Heart left ventricle (tissue), 16 donors: ENCODE measurements at places on chromosomes 4 and X. TPM values are rescaled to one million over a fixed set of nuclear protein-coding genes. Genes with fewer than 3 reads are reported as not detected.

The PCDH10 gene
- total RNA-seq: not detected

- no peak overlapping the region for H3K4me3 ChIP-seq
- no peak overlapping the region for H3K27ac ChIP-seq
- no peaks in the 10 kb centered on the region for H3K27me3 ChIP-seq
- no peaks in the 10 kb centered on the region for H3K36me3 ChIP-seq
- no peak for DNase-seq
Measured at GRCh38 chrX:103503163-103503852, 16.0 kb downstream of the RAB40A start.

DNA sequence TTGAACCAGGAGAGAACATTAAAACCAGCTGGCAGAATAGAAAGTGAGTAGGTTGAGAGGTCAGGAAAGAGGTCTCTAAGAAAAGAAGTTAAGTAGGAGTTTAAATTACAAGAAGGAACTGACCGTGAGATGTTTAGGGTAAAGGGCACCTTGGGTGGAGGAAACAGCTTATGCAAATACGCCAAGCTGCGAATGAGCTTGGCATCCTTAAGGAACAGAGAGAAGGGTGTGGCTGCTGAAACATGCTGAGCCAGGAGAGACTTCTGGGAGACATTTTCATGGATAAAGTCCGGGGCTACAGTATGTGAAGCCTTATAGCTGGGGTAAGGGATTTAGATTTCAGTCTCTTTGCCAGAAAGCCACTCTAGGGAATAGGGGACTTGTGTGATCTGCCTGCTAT is 249.1 kb downstream of the KCNIP4 start:
- H3K36me3 ChIP-seq: no peaks in the 10 kb centered on the region
- no peaks in the 10 kb centered on the region for H3K4me1 ChIP-seq
- no peak for DNase-seq
- H3K27me3 ChIP-seq: no peaks in the 10 kb centered on the region

DNA sequence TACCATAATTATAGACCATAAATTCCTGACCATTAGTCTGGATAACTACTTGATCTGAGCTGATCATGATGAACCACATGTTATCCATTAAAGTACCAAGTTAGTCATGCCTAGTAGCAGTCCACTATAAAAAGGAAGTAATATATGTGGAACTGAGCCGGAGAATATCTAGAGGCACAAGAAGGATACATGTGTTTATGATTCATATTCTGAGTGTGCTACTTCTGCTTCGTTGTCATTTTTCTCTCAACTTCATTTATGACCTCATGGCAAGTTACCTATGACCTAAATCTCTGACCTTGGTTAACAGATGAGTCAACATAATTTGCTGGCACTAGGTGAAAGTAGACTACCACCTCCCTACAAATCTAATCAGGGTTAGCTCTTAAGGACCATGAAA is 56.5 kb upstream of the ANKRD17 start:
- no peak overlapping the region for H3K4me3 ChIP-seq
- no peaks in the 10 kb centered on the region for H3K4me1 ChIP-seq
- H3K36me3 ChIP-seq: no peaks in the 10 kb centered on the region
- DNase-seq: no peak
- H3K27ac ChIP-seq: no peak overlapping the region

DNA sequence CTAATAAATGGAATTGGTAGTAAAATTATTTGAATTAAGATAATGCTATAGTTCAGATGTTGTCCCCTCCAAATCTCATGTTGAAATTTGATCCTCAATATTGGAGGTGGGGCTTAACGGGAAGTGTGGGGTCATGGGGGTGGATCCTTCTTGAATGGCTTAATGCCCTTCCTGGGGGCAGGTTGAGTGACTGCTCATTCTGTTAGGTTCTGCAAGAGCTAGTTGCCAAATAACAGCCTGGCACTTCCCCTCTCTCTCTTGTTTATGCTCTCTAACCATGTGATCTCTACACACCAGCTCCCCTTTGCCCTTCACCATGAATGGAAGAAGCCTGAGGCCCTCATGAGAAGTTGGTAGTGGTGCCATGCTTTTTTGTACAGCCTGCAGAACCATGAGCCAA is 724.8 kb upstream of the FTHL17 start:
- no peak overlapping the region for H3K4me3 ChIP-seq
- H3K27me3 ChIP-seq: no peaks in the 10 kb centered on the region
- no peak overlapping the region for H3K27ac ChIP-seq
- H3K36me3 ChIP-seq: no peaks in the 10 kb centered on the region

GRCh38 chr4:188779581-188779980 is 640.3 kb downstream of the TRIML1 start:
- no peak overlapping the region for H3K27ac ChIP-seq
- no peaks in the 10 kb centered on the region for H3K4me1 ChIP-seq
- no peak overlapping the region for H3K4me3 ChIP-seq
- H3K27me3 ChIP-seq: no peaks in the 10 kb centered on the region
- no peaks in the 10 kb centered on the region for H3K36me3 ChIP-seq

The HSFX4 gene
- not detected for total RNA-seq

GRCh38 chr4:39613093-39613656 is 25.5 kb downstream of the SMIM14 start:
- no peak for DNase-seq
- H3K4me1 ChIP-seq: peaks cover 10% of the 10 kb centered on the region
- H3K27me3 ChIP-seq: no peaks in the 10 kb centered on the region
- H3K27ac ChIP-seq: no peak overlapping the region

The SPRY1 gene
- 84.8 TPM for total RNA-seq

The DUSP21 gene
- not detected for total RNA-seq

DNA sequence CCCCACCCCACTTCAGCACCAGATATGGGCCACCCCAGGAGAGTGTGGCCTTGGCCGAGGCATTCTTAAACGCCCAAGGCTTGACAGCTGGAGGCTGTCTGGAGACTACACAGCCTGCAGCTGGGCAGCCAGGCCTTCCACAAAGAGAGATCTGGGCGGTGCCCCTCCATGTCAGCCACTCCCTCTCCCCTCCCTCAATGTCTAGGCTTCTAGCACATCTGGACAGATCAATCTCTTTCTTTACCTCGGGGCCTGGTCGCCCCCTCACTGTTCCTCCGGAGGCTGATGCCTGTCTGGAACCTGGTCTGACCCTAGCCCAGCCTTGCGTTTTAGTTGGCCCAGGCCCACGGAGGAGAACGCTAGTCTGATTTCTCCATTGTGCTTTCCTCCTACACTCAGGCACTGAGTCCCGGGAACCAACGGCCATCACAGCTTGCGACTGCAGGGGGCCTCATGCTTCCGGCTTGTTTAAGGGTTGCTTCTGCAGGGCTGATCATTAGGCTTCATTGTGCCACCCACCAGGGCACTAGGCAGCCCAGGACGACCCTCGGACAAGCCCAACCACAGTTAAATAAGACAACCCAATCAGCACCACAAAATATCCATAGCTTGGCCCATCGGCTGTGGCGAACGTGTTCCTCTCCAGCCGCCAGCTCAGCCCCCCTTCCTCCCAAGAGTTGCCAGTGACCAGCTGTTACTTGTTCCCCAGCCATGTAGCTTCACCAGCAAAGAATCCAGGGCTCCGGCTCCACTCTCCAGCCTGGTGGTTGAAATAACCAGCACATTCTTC is 200.6 kb downstream of the BCOR start:
- no peaks in the 10 kb centered on the region for H3K36me3 ChIP-seq
- no peaks in the 10 kb centered on the region for H3K27me3 ChIP-seq
- peak; percentile 49 for DNase-seq
- no peak overlapping the region for H3K27ac ChIP-seq

The MAGEA6 gene
- total RNA-seq: not detected

DNA sequence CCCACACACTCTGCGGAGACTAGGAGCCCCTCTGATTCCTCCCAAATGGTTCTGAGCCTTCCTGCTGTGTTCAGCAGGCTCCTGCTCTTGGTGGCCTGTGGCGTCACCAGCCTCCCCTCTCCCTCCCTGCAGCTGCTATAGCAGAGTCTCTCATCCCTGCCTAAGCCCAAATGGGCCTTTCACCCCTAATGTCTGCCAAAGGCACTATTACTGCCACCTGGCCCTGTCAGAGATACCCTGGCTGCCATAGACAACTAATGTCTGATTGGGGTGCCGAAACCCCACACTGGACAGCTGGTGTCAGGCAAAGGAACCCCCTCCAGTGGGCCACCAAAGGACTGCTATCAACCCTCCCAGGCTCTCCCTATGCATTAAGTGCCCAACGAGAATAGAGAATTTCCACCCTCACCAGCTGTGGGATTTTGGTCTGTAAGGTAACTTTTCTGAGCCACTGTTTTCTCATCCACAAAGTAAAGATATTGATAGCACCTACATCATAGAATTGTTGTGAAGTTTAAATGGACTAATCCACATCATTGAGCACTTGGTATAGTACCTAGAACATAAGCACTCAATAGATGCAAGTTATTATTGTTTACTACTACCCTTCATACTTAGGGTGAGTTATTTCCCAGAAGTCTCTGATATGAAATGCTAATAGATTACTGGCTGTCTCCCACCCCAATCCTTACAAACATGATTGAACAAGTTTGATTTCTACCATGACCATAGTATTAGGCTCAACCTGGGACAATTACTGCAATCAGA is 421.3 kb downstream of the MID1IP1 start:
- H3K4me1 ChIP-seq: no peaks in the 10 kb centered on the region
- H3K27me3 ChIP-seq: no peaks in the 10 kb centered on the region
- no peak overlapping the region for H3K4me3 ChIP-seq
- no peak overlapping the region for H3K27ac ChIP-seq
- H3K36me3 ChIP-seq: no peaks in the 10 kb centered on the region

The VBP1 gene
- total RNA-seq: 67.1 TPM

The PRRG1 gene
- total RNA-seq: 10.1 TPM

- H3K27me3 ChIP-seq: no peaks in the 10 kb centered on the region
- H3K4me3 ChIP-seq: no peak overlapping the region
- DNase-seq: no peak
- H3K27ac ChIP-seq: no peak overlapping the region
Measured at GRCh38 chr4:165864271-165864670, 8.8 kb upstream of the TLL1 start.

GRCh38 chr4:141022111-141022695 is 111.1 kb downstream of the RNF150 start:
- H3K27ac ChIP-seq: peak overlapping the region; percentile 79
- no peak overlapping the region for H3K4me3 ChIP-seq
- H3K27me3 ChIP-seq: no peaks in the 10 kb centered on the region
- H3K36me3 ChIP-seq: no peaks in the 10 kb centered on the region
- DNase-seq: no peak

- H3K27ac ChIP-seq: no peak overlapping the region
- no peak overlapping the region for H3K4me3 ChIP-seq
- H3K36me3 ChIP-seq: no peaks in the 10 kb centered on the region
- DNase-seq: no peak
- no peaks in the 10 kb centered on the region for H3K27me3 ChIP-seq
- H3K4me1 ChIP-seq: peaks cover 4% of the 10 kb centered on the region
Measured at GRCh38 chr4:168794881-168795280, 215.2 kb downstream of the CBR4 start.

GRCh38 chr4:54187148-54187547 is 41.9 kb upstream of the PDGFRA start:
- H3K4me3 ChIP-seq: no peak overlapping the region
- no peak overlapping the region for H3K27ac ChIP-seq
- DNase-seq: peak; percentile 40
- H3K27me3 ChIP-seq: no peaks in the 10 kb centered on the region
- no peaks in the 10 kb centered on the region for H3K4me1 ChIP-seq

GRCh38 chrX:38268011-38268410 is 47.3 kb upstream of the SRPX start:
- no peaks in the 10 kb centered on the region for H3K27me3 ChIP-seq
- no peaks in the 10 kb centered on the region for H3K4me1 ChIP-seq
- H3K36me3 ChIP-seq: no peaks in the 10 kb centered on the region
- H3K27ac ChIP-seq: no peak overlapping the region

The GAB1 gene
- total RNA-seq: 49.4 TPM

GRCh38 chr4:2867758-2868491 is 24.3 kb downstream of the ADD1 start:
- H3K4me1 ChIP-seq: peaks cover 60% of the 10 kb centered on the region
- peak overlapping the region; percentile 79 for H3K27ac ChIP-seq
- no peak for DNase-seq
- H3K27me3 ChIP-seq: no peaks in the 10 kb centered on the region

- DNase-seq: no peak
- no peaks in the 10 kb centered on the region for H3K27me3 ChIP-seq
- no peaks in the 10 kb centered on the region for H3K36me3 ChIP-seq
- no peaks in the 10 kb centered on the region for H3K4me1 ChIP-seq
- H3K27ac ChIP-seq: no peak overlapping the region
Measured at GRCh38 chr4:148778980-148779675, 336.9 kb upstream of the NR3C2 start.

The TIGD4 gene
- total RNA-seq: not detected

- H3K4me3 ChIP-seq: no peak overlapping the region
- H3K27ac ChIP-seq: no peak overlapping the region
Measured at GRCh38 chrX:40383360-40383759, 197.4 kb upstream of the ATP6AP2 start.

The FUNDC1 gene
- 30.0 TPM for total RNA-seq
